ENCODE measurements at places on chromosomes 7 and 10.

GRCh38 chr10:99456931-99457288, 26.5 kb upstream of the GOT1 start:
- no peak for DNase-seq

DNA sequence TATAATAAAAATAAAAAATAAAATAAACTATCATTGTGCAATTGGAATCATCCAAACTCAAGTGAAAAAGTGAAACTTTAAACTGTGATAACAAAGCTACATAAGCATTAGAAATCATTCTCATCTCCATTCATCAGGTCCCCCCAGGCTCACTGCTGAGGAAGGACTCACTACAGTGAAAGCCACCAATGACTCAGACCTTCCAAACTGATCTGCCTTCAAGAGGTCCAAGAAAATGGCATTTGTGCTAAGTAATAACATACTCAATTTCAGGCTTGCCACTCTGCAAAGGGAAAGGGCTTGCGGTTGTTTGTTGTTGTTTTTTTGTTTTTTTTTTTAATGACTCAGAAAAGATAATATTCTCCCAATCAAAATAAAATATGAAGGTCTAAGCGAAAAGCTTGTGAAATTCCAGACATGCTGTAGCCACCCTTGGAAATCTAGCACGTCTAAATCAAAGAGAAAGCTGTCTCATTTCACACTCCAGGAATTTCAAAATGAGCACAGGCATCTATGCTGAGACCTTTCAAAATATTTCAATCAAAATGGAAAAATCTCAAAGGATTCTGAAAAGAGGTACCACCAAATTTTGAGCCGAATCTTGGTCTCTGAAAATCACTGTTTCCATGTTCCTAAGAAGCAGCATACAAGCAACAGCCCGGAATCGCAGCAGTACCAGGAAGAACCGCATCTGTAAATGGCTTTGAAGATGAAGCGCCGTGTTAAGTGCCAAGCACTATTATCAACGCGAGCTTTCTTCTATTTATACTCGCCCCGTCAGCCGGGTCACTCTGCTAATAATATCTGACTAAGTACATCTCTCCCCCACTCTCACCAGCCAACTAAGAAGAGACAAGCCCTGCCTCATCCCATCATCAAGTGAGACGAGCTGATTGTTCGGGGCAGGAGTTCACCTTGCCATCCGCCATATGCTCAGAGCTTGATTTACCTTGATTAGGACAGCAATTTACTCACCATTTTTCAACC, 13.5 kb downstream of the SFMBT2 start:
- no peak for DNase-seq

- no peak for DNase-seq
Observed at GRCh38 chr7:45645141-45645969, 71.2 kb downstream of the ADCY1 start.

- no peak for DNase-seq
Observed at GRCh38 chr10:18611168-18611567, 40.2 kb downstream of the NSUN6 start.

DNA sequence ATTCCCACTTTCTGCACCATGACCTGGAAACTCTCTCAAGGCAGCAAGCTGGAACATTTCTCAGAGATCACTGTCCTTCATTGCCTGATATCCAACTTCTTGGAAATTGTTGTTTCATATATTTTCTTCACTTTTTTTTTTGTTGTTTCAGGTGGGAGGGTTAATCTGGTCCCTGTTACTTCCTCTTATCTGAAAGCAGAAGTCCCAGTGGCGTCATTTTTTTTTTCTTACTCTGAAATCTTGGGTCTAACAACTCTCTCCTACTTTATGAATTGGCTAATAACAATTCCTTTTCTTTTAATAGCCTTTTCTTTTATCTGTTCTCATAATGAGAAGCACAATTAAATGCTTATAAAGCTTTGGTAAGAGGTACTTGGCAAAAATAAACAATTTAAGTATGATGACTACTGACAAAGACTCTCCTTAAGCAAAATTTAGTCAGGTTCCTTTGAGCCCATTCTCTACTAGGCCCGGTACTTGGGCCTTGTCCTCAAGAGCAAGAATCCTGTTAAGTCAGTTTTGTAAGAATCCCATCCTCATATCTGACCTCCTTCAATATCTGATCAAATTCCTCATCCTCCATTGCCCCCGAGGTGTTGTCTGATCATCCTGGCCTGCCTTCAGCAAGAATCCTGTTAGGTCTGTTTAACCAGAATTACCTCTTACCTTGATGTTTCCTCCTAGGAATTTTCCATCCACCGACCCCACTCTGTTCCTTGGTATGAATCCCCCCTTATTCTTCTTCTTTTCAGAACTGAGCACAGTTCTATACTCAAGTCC, 11.5 kb upstream of the CC2D2B start:
- DNase-seq: no peak

- no peak for DNase-seq
Observed at GRCh38 chr7:11328309-11328708, 354.6 kb downstream of the PHF14 start.
